ENCODE measurements at places on chromosomes 2 and 18.

DNA sequence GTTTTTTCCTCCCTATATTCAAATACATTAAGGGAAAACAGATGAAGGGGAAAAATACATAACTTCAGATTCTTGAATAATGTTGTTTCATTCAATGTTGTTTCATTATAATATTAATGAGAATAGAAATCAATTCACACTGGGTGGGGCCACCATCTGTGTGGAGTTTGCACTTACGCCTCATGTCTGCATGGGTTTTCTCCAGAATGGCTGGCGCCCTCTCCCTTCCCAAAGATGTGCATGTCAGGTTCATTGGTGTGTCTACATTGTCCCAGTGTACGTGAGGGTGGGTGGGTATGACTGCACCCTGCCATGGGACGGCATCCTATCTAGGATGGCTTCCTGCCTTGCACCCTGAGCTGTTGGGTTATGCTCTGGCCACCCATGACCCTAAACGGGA lies 51.7 kb downstream of the COBLL1 start:
- no peak for DNase-seq

GRCh38 chr18:3725115-3725514 lies 275.1 kb downstream of the TGIF1 start:
- no peak for DNase-seq

DNA sequence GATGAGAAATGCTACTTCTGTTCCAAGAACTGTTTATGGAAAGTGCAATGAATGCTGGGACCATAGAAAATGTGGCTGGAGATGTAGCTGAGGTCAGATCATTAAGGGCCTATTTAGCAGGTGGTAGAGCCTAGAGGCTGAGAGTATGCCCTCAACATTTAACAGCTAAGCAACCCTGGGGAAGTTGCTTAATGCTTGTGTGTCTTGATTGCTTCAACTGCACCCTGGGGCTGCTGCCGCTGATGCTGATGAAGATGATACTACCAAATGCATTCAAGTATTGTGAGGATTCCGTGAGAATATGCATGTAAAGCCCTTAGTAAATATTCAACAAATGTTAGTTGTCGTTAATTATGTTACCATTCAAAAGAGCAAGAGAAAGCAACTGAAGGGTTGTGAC lies 273.2 kb downstream of the BCL11A start:
- no peak for DNase-seq

DNA sequence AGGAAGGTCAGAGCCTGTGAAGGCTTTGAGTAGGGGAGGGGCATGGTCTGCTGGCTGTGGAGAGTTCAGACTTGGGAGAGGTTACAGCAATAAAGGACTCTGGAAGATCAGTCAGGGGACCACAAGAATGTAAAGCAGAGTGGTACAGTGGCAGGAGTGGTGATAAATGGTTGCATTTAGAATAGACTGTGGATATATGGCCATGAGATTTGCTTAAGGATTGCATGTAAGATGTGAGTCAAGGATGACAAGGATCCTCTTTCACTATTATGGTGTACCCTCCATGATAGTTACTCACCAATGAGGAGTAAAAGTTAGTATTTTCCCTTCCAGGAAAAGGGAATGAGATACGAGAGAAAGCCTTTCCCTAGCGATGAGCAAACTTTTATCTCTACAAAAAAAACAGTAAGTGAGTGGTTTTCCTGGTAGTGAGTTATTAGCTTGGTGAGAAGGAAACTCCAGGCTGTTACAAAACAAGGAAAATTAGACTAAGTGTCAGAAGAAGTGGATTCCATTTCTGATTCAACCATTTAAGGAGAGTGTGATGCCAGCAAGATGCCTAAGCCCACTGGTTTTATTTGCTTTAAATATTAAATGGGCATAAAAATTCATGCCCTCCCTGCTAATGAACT lies 818.0 kb upstream of the ACVR2A start:
- peak; percentile 7 for DNase-seq

GRCh38 chr18:7516266-7517117 lies 50.6 kb upstream of the PTPRM start:
- DNase-seq: no peak

DNA sequence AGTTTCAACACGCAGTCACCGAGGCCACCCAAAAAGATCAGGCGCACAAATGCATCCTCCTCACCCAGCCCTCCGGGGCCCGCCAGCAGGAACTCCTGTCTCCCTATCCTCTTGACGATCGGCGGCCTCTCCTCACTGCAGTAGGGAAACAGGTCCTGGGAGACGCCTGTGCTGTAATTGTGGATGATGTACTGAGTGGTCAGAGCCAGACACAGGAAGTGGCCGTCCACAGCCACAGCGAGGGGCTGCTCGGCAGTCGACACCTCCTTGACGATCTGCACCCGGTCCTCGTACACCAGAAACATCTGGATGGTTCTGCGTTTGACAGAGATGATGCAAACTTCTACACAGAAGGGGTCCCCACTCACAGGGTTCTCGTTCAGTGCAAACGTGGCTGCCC lies 22.0 kb downstream of the TGFBRAP1 start:
- no peak for DNase-seq

GRCh38 chr2:43511199-43511598 lies 84.6 kb downstream of the THADA start:
- no peak for DNase-seq

- peak; percentile 62 for DNase-seq
Observed at GRCh38 chr2:201118961-201119854, 3.2 kb downstream of the CFLAR start.

DNA sequence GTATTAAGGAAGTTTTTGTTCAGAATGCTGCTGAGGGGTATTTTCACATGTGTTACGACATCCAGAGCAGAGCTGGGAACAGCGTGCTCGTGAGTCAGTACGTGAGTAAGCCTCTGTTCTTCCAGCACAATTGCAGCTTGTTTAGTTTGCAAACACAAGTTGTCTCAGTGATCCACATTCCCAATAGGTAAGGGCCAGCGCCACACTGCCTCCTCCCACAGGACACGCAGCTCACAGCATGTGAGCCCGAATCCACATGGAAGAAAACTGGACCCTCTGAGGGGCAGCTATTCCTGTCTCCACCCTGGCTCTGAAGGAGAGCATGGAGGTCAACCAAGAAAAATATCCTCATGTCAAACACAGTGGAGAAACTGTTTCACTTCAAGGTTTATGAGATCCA lies 173.9 kb upstream of the PID1 start:
- no peak for DNase-seq

- no peak for DNase-seq
Observed at GRCh38 chr18:63263444-63263843, 56.1 kb downstream of the BCL2 start.

DNA sequence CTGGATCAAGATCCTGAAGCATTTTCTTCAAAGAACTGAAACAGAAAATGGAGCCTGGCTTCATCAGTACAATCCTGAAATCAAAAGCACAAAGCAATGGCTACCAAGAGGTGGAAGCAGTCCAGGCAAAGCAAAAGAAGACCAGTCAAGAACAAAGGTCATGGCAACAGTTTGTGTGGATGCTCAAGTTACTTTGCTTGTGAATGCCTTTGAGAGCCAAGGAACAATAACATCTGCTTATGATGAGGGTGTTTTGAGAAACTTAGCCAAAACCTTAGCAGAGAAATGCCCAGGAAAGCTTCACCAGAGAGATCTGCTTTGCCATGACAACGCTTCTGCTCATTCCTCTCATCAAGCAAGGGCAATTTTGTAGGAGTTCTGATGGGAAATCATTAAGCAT lies 723.1 kb downstream of the TMEM182 start:
- no peak for DNase-seq

GRCh38 chr18:59646228-59646962 lies 50.8 kb downstream of the CCBE1 start:
- DNase-seq: no peak

GRCh38 chr2:163563336-163563735 lies 172.5 kb downstream of the FIGN start:
- DNase-seq: no peak

DNA sequence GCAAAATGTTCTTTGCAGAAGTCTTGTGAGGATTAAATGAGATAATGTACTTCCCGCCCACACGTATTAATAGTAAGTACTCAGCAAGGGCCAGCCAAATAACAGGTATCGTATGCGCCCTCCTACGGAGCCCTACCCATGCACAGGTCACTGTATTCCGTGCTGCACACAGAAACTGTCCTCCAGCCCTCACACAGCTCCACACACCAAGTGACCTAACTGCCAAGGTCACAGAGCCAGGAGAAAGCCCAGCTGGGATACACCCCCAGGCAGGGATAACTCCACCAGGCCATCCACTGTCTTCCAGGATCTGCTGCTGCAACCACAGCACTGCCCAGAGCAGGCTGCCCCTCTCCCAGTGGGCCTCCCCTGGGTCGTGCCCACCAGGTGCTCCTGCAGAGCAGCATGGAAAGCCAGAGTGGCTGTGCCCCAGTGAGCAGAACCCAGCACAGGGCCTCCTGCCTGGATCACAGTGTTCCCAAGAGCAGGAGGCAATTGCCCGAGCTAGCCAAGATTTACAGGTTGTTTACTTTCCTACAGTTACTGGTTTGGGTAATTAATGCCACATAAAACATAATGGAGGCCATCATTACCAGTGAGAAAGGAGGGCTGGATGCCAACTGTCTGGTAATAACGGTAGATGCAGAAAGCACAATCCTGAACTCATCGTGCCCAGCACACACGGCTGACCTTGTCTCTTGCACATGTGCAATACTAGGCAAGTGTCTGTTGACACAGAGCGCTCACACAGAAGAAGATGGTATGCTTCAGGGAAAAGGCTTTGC lies 24.4 kb downstream of the TFCP2L1 start:
- DNase-seq: no peak

DNA sequence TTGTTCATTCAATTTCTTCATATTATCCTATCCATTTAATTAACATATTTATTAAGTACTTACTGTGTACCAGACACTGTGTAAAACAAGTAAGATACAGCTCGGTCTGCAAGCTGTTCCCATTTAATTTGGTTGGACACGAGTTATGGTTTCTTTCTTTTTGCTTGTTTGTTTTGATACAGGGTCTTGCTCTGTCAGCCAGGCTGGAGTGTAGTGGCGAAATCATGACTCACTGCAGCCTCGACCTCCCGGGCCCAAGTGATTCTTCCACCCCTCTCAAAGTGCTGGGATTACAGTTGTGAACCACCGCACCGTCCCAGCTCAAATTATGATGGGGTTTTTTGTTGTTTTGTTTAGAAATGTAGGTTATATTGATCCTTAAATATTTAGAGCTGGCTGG lies 9.0 kb downstream of the CYBRD1 start:
- DNase-seq: peak; percentile 33

- no peak for DNase-seq
Observed at GRCh38 chr2:16666449-16666801, 791 bp upstream of the CYRIA start.

GRCh38 chr18:48440924-48441323 lies 31.7 kb upstream of the ZBTB7C start:
- DNase-seq: no peak

DNA sequence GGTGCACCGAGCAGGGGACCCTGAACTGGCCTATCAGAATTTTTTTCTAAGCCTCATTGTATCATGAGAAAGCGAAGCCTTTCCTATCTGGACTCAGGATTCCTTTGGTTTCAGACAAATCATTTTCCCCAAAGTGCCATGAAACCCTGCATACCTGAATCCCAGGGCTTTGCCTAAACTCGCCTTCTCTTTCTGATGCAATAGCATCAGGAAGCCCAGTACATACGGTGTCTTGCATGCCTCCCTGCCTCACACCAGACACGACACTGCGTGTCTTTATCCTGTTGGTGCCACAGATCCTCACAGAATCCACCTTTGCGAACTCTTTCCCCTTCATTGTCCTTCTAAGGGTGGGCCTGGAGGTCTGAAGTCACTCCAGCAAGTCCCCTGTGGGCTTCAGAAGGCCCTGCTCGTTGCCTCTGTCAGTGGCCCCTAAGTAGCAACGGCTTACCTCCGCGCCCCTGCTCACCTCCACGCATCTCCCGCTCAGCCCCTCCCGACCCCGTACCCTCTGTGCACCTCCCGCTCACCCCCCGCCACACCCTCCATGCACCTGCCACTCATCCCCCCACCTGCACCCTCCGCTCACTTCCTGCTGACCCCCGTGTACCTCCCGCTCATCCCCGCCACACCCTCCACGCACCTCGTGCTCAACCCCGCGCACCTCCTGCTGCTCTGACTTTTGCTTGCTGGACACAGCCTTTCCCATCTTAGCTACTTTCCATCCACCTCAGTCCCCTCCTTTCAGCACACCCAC lies 83.4 kb downstream of the TPGS2 start:
- no peak for DNase-seq

DNA sequence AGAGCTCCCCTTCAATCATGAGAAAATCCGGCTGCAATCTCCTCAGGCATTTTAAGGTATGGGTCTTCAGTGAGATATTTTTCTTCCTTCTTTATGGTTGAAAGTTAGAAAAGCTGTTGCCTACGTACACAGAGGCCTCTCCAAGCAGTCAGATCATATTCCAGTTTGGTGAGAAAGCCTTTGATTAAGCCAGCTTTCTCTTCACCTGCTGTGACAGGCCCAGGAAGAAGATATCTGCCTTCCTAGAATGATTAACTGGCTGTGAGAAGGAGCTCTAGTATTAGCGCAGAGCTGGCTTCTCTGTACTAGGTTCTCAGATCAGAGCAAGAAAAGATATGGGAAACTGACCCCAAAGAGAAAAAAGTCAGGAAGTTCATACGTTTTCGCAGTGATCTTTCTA lies 585.0 kb upstream of the CHAC2 start:
- peak; percentile 31 for DNase-seq

DNA sequence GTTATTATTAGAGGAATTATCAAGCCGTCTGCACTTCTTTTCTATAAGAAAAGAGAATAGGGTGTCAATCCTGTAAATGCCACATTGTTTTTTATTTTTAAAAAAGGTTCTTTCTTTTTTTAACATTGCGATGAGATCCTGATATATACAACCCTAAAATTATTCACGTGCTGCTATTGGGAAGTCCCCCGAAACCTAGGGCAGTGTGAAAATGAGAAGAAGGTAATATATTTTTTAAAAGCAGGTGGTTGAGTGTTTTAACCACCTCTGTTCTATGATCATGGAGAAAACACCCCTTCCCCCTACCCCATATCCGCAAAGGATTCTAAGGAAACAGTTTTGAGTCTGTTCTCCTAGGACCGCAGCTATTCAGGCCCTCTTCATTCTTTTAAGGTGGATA lies 94.5 kb upstream of the KLHL14 start:
- no peak for DNase-seq

- DNase-seq: no peak
Observed at GRCh38 chr2:109193807-109194619, 65.0 kb downstream of the SH3RF3 start.

DNA sequence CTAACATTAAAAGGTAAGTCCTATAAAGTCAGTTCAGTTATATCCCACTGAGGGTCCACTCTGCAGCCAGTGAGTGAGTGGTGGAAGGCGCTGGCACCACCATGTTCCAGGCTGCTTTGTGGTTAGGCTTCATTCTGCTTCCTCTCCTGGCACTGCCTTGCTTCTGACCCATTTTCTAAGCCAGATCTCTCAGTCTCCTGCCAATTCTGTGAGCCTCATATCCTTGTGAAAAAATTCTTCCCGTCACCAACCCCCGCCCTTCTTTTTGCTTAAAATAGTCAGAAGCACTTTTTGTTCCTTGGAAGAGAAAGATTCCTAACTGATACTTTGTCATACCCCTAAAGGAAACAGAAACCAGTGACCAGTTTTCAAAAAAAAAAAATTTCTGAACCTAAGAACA lies 139.8 kb upstream of the NCK2 start:
- no peak for DNase-seq

- DNase-seq: no peak
Observed at GRCh38 chr2:233936089-233936488, 18.9 kb downstream of the TRPM8 start.

- no peak for DNase-seq
Observed at GRCh38 chr18:3791238-3791637, 341.3 kb downstream of the TGIF1 start.

- no peak for DNase-seq
Observed at GRCh38 chr2:233418052-233418760, 63.9 kb downstream of the DGKD start.
